ENCODE measurements at places on chromosomes 5 and 9.

DNA sequence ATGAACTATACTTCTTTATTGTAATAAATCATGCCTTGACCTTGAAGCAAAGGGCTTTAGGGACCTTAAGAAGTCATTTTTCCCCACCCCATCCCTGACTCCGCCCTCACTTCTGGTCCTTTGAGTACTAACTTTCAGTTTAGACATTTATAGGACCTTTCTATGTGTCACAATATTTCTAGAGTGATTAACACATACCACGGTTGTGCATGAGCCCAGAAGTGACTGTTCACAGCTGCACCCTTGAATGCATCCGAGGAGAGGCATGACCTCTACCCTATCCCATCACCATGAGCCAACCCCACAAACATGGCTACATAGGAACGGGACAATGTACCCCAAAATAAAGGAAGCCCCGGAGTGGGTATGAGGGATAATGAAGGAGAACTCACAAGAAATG, 160.3 kb downstream of the HSD17B3 start:
- no peak for DNase-seq

DNA sequence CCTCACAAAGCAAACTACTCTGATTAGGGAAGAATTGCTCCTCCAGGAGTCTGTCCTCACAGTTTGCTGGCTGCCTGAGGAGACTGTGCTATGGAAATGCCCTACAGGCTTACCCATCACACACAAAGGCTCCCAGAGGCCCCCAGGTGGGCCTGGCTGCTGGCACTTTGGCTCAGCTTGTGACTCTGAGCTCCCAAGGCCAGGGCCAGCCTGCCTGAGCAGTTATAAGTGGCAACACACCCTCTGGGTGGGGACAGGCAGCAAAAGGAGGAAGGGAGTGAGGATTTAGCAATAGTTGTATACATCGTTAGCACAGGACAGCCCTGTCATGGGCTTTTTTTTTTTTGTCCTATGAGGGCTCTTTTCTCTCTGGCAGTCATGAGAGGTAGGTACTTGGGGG, 103.5 kb downstream of the DAPK1 start:
- no peak for DNase-seq

DNA sequence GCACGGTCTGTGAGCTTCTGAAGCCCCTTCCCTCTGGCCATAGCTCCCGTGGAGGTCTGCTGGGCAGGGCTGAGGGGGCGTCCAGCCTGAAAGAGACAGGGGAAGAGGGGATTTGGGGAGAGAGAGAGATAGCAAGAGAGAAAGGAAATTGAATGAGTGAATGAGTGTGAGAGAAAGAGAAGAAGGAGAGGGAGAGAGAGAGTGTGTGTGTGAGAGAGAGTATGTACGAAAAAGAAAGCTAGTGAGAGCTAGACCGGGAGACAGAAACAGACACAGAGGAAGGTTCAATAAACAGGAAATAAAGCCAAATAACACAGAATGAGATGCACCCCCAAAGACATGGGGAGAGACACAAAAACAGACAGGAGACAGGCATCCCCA, 37.4 kb downstream of the PAX5 start:
- DNase-seq: no peak

- no peak for DNase-seq
Measured at GRCh38 chr5:73444499-73445438, 3.8 kb downstream of the FOXD1 start.

- DNase-seq: no peak
Measured at GRCh38 chr5:154652746-154653417, 102.3 kb upstream of the LARP1 start.

- no peak for DNase-seq
Measured at GRCh38 chr9:6413365-6414246, 607 bp downstream of the UHRF2 start.

DNA sequence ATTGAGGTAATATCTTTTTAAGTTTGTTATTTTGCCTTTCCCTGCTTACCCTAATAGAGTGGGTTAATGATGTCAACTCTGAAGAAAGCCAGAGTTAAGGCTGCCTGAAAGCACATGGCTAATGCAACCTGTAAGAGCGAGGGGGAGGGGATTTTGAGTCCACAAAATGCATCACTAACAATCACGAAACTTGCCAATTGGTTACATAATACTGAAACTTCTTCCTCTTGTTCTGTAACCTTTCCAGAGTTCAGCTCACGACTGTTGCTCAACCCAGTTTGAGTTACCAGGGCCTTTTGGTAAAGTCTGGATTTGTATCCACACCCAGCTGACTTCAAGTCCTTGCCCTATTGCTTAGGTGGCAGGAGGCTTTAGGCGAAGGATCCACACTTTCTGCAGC, 308.8 kb downstream of the EFNA5 start:
- no peak for DNase-seq

All from NCI-H187 (cell line).